ENCODE measurements at places on chromosomes 16 and 17. TPM values are rescaled to one million over a fixed set of nuclear protein-coding genes. Genes with fewer than 3 reads are reported as not detected.

GRCh38 chr16:25143928-25144327 is 32.4 kb downstream of the LCMT1 start:
- no peaks in the 10 kb centered on the region for H3K27me3 ChIP-seq
- H3K4me1 ChIP-seq, result no peaks in the 10 kb centered on the region
- peaks cover 2% of the 10 kb centered on the region for H3K36me3 ChIP-seq
- H3K27ac ChIP-seq, result no peak overlapping the region
- no peak overlapping the region for H3K4me3 ChIP-seq
- DNase-seq, result no peak

GRCh38 chr17:81412490-81413093 is 17.3 kb downstream of the BAHCC1 start:
- no peak overlapping the region for H3K4me3 ChIP-seq
- H3K36me3 ChIP-seq, result no peaks in the 10 kb centered on the region
- no peaks in the 10 kb centered on the region for H3K27me3 ChIP-seq
- H3K4me1 ChIP-seq, result no peaks in the 10 kb centered on the region
- peak; percentile 81 for DNase-seq

GJC1 gene
- total RNA-seq, result 6.5 TPM

GRCh38 chr16:24102209-24102660 is 153.9 kb upstream of the CACNG3 start:
- H3K27me3 ChIP-seq, result no peaks in the 10 kb centered on the region
- no peaks in the 10 kb centered on the region for H3K4me1 ChIP-seq
- H3K36me3 ChIP-seq, result no peaks in the 10 kb centered on the region
- no peak overlapping the region for H3K4me3 ChIP-seq

- H3K36me3 ChIP-seq, result no peaks in the 10 kb centered on the region
- no peaks in the 10 kb centered on the region for H3K4me1 ChIP-seq
- no peaks in the 10 kb centered on the region for H3K27me3 ChIP-seq
- H3K27ac ChIP-seq, result no peak overlapping the region
Observed at GRCh38 chr17:38543403-38544174, 62.2 kb downstream of the SRCIN1 start.

DNA sequence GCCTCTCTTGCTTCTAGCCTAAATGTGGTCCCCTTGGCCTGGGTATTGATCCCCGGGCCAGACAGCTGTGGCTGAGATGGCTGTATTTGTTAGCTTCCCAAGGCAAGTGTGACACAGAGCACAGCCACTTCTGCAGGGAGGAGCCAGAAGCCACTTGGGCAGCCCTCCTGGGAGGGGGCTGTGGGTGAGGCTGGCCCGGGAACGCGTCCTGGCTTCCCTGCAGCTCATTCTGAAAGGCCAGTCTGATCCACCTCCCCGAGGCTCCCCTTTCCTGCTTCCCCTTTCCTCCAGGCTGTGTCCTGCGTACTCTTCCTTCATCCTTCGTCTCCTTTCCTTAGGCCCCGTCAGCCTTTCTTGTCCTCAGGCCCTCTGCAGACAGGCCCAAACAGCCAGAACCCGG is 8.0 kb downstream of the SERPINF2 start:
- no peak for DNase-seq
- no peaks in the 10 kb centered on the region for H3K4me1 ChIP-seq
- no peak overlapping the region for H3K4me3 ChIP-seq
- H3K27me3 ChIP-seq, result no peaks in the 10 kb centered on the region

SLC47A1 gene
- total RNA-seq, result 26.0 TPM

- no peaks in the 10 kb centered on the region for H3K4me1 ChIP-seq
- no peak for DNase-seq
- H3K4me3 ChIP-seq, result no peak overlapping the region
Observed at GRCh38 chr16:52209227-52209626, 337.7 kb downstream of the TOX3 start.

GRCh38 chr16:53100889-53101288 is 46.1 kb downstream of the CHD9 start:
- H3K27me3 ChIP-seq, result no peaks in the 10 kb centered on the region
- no peaks in the 10 kb centered on the region for H3K36me3 ChIP-seq
- H3K4me3 ChIP-seq, result no peak overlapping the region

- no peaks in the 10 kb centered on the region for H3K36me3 ChIP-seq
- H3K4me1 ChIP-seq, result no peaks in the 10 kb centered on the region
- no peak overlapping the region for H3K27ac ChIP-seq
- no peak overlapping the region for H3K4me3 ChIP-seq
- no peaks in the 10 kb centered on the region for H3K27me3 ChIP-seq
Observed at GRCh38 chr16:6946106-6946505, 386.5 kb upstream of the RBFOX1 start.

DNA sequence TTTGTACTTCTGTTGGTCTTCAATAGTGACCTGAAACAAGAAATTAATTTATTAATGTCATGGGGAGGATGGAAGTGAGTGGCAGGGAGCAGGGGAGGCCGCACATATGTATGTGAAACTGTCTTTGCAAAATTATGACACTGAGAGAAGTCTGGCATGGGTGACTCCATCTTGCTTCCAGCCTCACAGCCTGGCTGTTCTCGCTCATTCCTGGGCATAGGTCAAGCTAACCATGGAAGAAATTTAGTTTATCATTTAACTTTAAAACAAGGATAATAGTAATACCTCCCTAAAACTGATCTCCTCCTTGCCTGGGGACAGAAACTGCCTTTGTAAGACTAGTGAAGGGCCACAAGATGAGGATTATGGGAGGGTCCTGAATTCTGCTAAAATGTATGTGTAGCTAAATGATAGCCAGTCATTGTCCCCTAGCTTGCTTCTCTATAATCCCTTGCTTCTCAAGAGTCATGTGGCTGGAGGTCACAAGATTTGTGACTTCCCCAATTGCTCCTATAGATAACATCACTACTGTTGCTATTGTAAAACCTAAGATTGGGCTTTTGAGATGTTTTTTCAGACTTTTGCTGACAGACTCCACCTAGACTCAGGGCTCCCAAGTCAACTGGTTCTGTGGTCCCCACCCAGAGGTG is 126.0 kb downstream of the HS3ST3A1 start:
- no peaks in the 10 kb centered on the region for H3K36me3 ChIP-seq
- no peaks in the 10 kb centered on the region for H3K27me3 ChIP-seq
- no peak for DNase-seq
- H3K27ac ChIP-seq, result no peak overlapping the region

LGALS9B gene
- not detected for total RNA-seq

GRCh38 chr16:72400257-72401083 is 228.5 kb upstream of the PMFBP1 start:
- DNase-seq, result peak; percentile 73
- no peaks in the 10 kb centered on the region for H3K36me3 ChIP-seq
- H3K27ac ChIP-seq, result no peak overlapping the region
- no peaks in the 10 kb centered on the region for H3K4me1 ChIP-seq
- H3K27me3 ChIP-seq, result no peaks in the 10 kb centered on the region

DNA sequence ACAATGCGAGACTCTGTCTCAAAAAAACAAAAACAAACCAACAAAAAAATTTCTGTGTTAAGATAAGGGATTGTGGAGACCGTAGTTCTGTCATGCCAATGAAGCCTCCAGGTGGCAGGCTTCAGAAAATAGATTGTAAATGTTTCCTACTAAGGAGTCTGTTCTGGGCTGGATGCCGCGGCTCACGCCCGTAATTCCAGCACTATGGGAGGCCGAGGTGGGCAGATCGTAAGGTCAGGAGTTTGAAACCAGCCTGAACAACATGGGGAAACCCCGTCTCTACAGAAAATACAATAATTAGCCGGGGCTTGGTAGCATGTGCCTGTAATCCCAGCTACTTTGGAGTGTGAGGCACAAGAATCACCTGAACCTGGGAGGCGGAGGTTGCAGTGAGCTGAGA is 4.4 kb upstream of the SNX29 start:
- DNase-seq, result no peak
- no peaks in the 10 kb centered on the region for H3K36me3 ChIP-seq
- H3K4me3 ChIP-seq, result no peak overlapping the region
- no peaks in the 10 kb centered on the region for H3K27me3 ChIP-seq

- peaks cover 29% of the 10 kb centered on the region for H3K4me1 ChIP-seq
- no peaks in the 10 kb centered on the region for H3K27me3 ChIP-seq
- no peak overlapping the region for H3K27ac ChIP-seq
- H3K36me3 ChIP-seq, result peaks cover 40% of the 10 kb centered on the region
- H3K4me3 ChIP-seq, result no peak overlapping the region
Observed at GRCh38 chr17:7309628-7310027, 2.2 kb downstream of the EIF5A start.

DNA sequence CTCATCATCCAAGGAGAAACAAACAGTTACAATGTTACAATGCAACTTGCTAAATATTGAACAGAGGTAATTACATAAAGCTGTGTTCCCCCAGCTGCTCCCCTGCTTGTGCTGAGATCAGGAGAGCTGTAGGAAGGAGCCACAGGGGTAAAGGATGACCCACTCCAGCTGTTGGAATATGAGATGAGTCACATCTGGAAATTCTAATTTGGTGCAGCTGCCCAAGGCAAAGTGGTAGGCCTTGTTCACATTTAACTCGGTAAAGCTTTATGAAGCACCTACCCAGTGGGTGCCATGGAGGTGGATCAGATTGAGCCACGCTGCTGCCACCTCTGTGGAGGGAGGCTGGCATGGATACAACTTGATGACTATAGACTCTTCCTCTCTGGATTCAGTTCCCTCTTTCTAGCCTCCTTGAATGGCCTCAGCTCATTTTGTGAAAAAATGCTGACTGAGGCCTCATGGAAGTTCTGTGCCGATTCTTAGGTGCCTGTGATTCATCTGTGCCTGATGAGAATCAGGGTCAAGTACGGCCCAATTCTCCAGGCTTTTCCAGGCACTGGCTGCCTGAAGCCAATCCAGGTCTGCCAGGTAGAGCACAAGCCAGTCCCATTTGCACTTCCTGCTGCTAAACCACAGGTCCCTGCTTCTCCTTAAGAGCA is 7.4 kb downstream of the ZNF689 start:
- H3K27me3 ChIP-seq, result no peaks in the 10 kb centered on the region
- DNase-seq, result no peak
- no peak overlapping the region for H3K4me3 ChIP-seq
- H3K4me1 ChIP-seq, result peaks cover 7% of the 10 kb centered on the region

FOXN1 gene
- not detected for total RNA-seq

DNA sequence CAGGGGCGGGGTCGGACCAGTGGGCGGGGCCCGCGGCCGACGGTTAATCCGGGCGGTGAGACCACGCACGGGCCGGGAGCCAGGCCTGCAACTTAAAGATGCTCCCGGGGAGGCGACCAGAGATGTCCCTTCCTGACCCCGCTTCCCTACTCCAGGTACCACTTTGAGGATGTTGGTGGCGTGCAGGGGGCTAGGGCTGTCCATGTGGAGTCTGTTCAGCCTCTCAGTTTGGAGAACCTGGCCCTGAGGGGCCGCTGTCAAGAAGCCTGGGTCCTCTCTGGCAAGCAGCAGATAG is 580 bp downstream of the RANGRF start:
- no peaks in the 10 kb centered on the region for H3K27me3 ChIP-seq
- peaks cover 15% of the 10 kb centered on the region for H3K4me1 ChIP-seq
- no peaks in the 10 kb centered on the region for H3K36me3 ChIP-seq
- peak overlapping the region; percentile 96 for H3K4me3 ChIP-seq
- H3K27ac ChIP-seq, result peak overlapping the region; percentile 94
- no peak for DNase-seq

- H3K27ac ChIP-seq, result no peak overlapping the region
- H3K4me3 ChIP-seq, result no peak overlapping the region
- H3K36me3 ChIP-seq, result no peaks in the 10 kb centered on the region
- H3K4me1 ChIP-seq, result no peaks in the 10 kb centered on the region
Observed at GRCh38 chr17:30363715-30364202, 15.0 kb upstream of the CPD start.

TEDC2 gene
- total RNA-seq, result 1.4 TPM

DNA sequence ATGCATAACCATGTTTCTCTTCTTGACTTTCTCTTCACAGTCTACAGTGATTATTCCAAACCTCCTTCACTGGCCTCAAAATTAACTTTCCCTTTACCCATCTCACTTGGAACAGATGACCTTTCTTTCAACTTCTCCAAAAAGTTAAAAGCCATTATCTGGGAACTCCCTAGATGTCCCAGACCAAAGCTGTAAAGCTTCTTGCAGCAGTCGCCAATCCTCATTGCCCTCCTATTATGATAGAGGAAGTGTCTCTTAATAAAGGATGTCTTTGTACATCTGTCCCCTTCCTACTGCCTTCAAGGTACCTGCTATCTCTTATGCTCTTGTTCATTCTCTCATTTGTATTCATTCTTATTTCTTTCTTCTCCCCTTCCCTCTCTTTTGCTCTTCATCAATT is 127.5 kb downstream of the MRTFB start:
- no peak overlapping the region for H3K4me3 ChIP-seq
- DNase-seq, result no peak
- no peaks in the 10 kb centered on the region for H3K36me3 ChIP-seq
- H3K27ac ChIP-seq, result no peak overlapping the region
- H3K4me1 ChIP-seq, result no peaks in the 10 kb centered on the region

DNA sequence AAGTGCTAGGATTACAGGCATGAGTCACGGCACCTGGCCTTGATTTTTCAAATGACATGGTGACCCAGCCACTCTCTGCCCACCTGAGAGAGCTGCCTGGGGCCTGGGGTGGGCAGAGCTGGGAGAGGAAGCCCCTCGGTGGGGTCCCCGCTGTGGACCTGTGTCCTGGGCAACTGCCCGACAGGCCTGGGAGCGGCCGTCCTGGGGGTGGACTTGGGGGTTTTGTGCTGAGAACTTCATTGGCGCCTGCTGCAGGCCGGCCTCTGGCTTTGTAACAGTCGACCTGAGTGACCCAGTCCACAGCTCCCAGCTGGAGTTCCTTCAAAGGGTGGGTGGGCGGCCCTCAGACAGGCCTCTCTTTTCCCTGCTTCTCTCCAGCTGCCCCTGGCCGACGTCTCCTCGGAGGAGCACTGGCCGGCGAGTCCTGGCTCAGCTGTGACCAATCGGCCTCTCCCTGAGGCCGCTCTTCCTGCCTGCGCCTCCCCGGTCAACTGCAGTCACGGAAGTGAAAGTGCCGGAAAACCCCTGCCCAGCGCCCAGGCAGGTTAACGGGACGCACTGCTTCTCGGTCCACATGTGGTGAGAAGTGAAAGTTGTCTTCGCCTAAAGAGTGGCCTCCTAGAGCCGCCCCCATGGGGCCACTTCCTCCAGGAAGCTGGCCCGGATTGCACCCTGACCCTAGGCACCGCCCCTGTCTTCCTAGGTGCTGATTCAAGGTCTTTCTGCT is 5.5 kb downstream of the CBFA2T3 start:
- DNase-seq, result no peak
- H3K36me3 ChIP-seq, result no peaks in the 10 kb centered on the region
- no peak overlapping the region for H3K27ac ChIP-seq
- H3K4me1 ChIP-seq, result peaks cover under 1% of the 10 kb centered on the region
- H3K27me3 ChIP-seq, result no peaks in the 10 kb centered on the region

GRCh38 chr16:12788758-12789157 is 14.9 kb downstream of the CPPED1 start:
- H3K4me3 ChIP-seq, result no peak overlapping the region
- no peaks in the 10 kb centered on the region for H3K4me1 ChIP-seq
- no peaks in the 10 kb centered on the region for H3K36me3 ChIP-seq
- no peak for DNase-seq
- no peak overlapping the region for H3K27ac ChIP-seq
- no peaks in the 10 kb centered on the region for H3K27me3 ChIP-seq

DNA sequence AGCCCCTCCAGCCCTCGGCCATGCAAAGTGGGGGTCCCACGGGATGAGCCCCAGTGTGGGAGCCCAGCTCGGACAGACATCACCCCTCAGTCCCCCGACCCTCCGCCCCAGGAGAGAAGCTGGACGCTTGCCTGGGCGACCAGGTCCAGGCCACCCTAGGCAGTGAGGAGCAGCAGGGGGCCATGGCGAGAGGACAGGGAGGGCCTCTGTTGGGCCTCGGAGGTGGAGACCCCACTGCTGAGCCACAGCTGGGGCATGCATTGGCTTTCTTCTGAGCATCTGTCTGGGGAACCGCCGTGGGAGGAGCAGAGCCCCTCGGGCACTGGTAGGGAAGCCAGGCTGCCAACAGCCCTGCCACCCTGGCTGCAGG is 13.0 kb downstream of the ACTG1 start:
- H3K36me3 ChIP-seq, result no peaks in the 10 kb centered on the region
- H3K27ac ChIP-seq, result no peak overlapping the region
- no peak for DNase-seq
- H3K27me3 ChIP-seq, result no peaks in the 10 kb centered on the region

All from kidney (tissue), 22 donors.